M059J (cell line): ENCODE measurements at places on chromosomes 13 and 19. TPM values are rescaled to one million over a fixed set of nuclear protein-coding genes. Genes with fewer than 3 reads are reported as not detected.

VSTM2B gene
- total RNA-seq: not detected in 2 replicates

SIGLEC5 gene
- total RNA-seq: not detected in 2 replicates

CGB8 gene
- 15.7 and 21.3 TPM in 2 replicates for total RNA-seq

PROZ gene
- not detected in 2 replicates for total RNA-seq

COL5A3 gene
- total RNA-seq: not detected in 2 replicates

TRAPPC6A gene
- 6.2 and 8.2 TPM in 2 replicates for total RNA-seq

RINL gene
- 0.57 and 1.0 TPM in 2 replicates for total RNA-seq

U2AF1L4 gene
- 18.0 and 24.9 TPM in 2 replicates for total RNA-seq

- DNase-seq: no peak
Observed at GRCh38 chr19:50272263-50272897, 56.8 kb downstream of the KCNC3 start.

DNA sequence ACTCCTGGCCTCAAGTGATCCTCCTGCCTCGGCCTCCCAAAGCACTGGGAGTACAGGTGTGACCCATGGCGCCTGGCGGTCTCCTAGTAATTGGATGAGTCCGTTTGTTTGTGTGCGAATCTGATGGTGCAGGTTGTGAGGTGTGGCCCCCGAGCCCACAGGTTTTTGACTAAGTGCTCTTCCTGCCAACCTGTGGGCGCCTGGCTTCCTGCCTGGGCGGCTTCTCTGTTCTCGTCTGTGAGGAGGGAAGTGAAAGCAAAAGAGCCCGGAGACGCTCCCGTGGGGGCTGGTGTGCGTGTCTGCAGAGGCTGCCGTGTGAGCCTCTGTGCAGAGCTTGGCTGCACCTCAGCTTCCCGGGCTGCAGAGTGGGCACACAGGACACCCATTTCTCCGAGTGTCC is 10.0 kb downstream of the ARHGAP45 start:
- DNase-seq: peak; percentile 66

DNA sequence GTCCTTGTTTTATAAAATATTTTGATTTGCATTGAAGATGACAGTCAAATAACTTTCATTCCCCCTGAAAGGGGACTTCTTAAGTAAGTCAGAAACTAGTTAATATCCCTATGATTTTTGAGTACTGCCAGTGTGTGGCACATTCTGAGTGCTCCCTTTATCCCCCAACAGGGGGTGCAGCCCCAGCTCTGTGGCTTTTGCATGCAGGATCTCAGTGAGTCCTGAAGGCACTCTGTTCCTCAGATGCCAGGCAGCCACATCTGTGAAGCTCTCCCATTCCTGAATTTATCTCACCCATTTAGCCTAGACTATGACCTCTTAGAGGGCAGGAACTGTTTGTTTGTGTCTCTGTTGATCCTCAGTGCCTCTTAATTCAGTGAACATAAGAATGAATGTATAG is 123.1 kb downstream of the CDK8 start:
- DNase-seq: peak; percentile 13

- no peak for DNase-seq
Observed at GRCh38 chr13:26864576-26864975, 104.0 kb upstream of the GPR12 start.

DNA sequence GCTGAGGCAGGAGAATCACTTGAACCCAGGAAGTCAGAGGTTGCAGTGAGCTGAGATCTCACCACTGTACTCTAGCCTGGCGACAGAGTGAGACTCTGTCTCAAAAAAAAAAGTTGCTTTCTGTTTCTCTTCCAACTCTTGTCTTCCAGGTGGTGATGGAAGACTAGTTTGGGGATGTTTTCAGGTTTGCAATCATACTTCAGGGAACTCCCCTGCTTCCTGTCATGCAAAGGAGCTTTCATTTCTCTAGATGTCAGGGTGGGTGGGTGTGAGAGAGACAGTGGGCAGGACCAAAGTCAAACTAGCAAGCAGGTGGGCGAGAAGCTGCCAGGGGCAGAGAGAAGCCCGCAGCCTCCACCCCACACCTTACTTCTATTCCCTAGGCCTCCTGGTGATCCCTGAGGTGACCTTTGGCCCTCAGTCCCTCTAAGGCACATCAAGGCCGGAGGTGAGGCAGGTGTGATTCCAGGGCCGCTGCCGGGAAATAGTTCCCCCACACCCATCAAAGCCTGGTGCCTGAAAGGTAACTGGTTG is 25.7 kb downstream of the CCNE1 start:
- DNase-seq: no peak

DNA sequence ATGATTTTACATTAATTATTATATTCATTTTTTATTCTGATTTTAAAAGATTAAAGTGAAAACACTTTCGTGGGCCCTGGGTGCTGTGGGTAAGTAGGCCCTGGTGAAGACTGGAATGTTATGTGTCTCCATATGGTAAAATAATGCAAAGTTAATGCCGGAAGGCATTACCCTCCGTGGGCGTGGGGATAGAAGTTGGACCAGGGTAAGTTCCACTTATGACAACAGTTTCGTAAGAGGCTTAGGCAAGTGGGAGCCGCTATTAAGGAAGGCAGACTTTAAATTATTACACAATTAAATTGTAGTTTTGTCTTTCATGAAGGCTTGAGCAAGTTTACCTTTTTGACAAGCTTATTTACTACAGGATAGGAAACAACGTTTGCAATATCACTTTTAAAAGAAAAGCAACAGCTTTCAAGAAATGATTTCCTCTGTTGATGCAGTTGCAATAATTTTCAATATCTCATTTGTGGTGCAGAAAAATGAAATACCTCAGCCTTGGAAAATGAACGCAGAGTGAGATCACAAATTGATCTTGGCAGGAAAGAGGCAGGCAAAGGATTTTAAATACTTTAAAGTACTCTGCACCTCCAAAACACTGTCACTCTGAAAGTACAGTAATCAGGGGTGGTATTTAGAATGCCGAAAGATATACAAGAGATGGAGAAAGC is 310.6 kb downstream of the DCT start:
- DNase-seq: no peak

DNA sequence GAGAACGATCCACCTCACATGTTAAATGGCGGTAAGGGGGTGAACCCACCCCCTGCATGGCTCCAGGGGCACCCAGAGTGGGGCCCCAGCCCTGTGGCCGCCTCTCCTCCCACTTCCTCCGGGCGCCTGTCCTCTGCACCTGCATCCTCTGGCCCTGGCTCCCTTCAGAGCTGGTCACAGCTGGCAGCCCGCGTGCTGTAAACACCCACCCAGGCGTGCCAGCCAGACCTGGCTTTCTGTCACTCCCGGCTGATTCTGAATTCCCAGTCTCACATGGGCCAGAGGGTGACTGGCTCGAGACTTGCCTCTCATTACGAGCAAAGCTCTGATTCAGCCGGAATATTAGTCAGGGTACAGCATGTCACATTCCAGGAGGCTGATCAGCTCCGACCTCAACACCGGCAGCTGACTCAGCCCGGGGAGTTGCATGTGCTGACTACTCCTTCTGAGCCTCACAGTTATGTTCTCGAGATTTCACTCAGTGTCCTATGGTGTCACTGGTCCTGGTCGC is 75.1 kb downstream of the GNG7 start:
- peak; percentile 99 for DNase-seq

- peak; percentile 20 for DNase-seq
Observed at GRCh38 chr19:43699506-43700394, 16.1 kb upstream of the IRGC start.

DNA sequence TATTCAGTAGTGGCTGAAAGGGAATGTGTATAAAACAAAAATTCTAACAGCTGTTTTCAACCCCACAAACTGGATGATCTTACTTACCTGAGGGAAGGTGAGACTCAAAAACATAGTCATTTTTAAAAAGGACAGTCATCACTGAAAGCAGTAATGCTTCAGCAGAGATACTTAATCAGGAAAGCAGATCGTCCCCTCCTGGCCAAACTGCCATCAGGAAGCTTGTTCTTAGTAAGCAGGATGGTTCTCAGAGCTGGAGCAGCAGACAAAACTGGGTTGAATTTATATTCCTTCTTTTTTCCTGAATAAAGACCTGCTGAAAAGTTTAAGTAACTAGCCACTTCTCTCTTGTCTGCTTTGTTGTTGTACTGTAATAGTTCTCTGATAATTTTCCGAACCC is 1156.5 kb downstream of the OLFM4 start:
- no peak for DNase-seq

DNA sequence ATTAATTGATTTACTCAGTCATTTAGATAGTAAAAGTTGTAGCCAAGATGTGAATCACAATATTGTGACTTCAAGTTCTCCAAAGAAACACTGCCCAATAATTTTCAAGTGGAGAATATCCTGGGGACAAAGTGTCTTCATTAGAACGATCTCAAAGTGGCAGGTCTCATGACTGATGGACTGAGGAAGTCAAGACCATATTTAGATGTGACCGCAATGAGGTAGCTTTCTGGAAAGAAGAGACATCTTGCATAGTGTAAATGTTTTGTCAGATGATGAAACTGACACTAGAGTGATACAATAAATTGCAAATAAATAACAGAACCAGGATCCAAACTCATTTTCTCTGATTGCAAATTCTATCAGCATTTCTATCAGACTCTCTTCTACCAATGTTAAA is 1476.9 kb downstream of the EFNB2 start:
- no peak for DNase-seq

- no peak for DNase-seq
Observed at GRCh38 chr19:14997981-14998380, 18.3 kb upstream of the SLC1A6 start.

DNA sequence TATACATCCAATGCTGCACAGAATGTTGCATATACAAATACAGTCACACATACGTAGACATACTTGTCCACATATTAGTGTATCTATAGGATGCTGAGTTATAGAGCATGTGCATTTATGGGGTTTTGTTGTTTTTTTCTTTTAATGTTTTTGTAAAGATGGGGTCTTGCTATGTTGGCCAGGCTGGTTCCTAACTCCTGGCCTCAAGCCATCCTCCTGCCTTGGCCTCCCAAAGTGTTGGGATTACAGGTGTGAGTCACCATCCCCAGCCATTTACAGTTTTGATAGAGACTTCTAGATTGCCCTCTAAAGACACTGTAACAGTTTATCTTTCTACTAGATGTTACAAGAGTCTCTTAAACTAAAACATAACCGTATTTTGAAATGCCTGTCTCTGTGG is 14.3 kb downstream of the HNRNPUL1 start:
- no peak for DNase-seq

GRCh38 chr19:1665565-1666047 is 13.2 kb upstream of the TCF3 start:
- no peak for DNase-seq

GRCh38 chr19:4577020-4577782 is 17.7 kb upstream of the SEMA6B start:
- peak; percentile 59 for DNase-seq
